A549 treated with dexamethasone at 1 μM for 4 hours (cell line): ENCODE measurements at places on chromosomes 2 and 18. TPM values are rescaled to one million over a fixed set of nuclear protein-coding genes. Genes with fewer than 3 reads are reported as not detected.

The RRM2 gene
- total RNA-seq, result 178 to 256 TPM (median 244 TPM) in 5 replicates

The TMEM200C gene
- total RNA-seq, result not detected in 5 replicates

The RTP5 gene
- total RNA-seq, result not detected in 5 replicates

The MYL12A gene
- 312 to 391 TPM (median 333 TPM) in 5 replicates for total RNA-seq

The TEKT4 gene
- total RNA-seq, result not detected in 5 replicates

The CHRNA1 gene
- total RNA-seq, result not detected in 5 replicates

The ARHGAP15 gene
- 0.14 TPM in 1 of 5 replicates, not detected in the others for total RNA-seq

The STAT1 gene
- 46.6 to 67.1 TPM (median 62.0 TPM) in 5 replicates for total RNA-seq

The FBLN7 gene
- total RNA-seq, result 0.32 to 0.78 TPM (median 0.57 TPM) in 5 replicates

The KIF3C gene
- total RNA-seq, result 35.0 to 46.5 TPM (median 44.2 TPM) in 5 replicates

The SIX2 gene
- 1.2 to 2.6 TPM (median 2.5 TPM) in 5 replicates for total RNA-seq

The FEV gene
- 0.20 TPM in 1 of 5 replicates, not detected in the others for total RNA-seq

The TOGARAM2 gene
- 0.15 to 0.27 TPM (median 0.21 TPM) in 4 of 5 replicates, not detected in the other for total RNA-seq

The SKOR2 gene
- total RNA-seq, result not detected in 5 replicates

The CRACDL gene
- 2.7 to 6.0 TPM (median 4.7 TPM) in 5 replicates for total RNA-seq

The ADAM17 gene
- 28.1 to 37.6 TPM (median 37.2 TPM) in 5 replicates for total RNA-seq

The SULT1C2 gene
- 0.33 to 0.65 TPM (median 0.41 TPM) in 5 replicates for total RNA-seq

The CAB39 gene
- total RNA-seq, result 50.0 to 70.9 TPM (median 64.7 TPM) in 5 replicates

The PLEKHH2 gene
- 1.3 to 3.1 TPM (median 2.2 TPM) in 5 replicates for total RNA-seq

The PID1 gene
- 4.2 to 4.6 TPM (median 4.3 TPM) in 5 replicates for total RNA-seq

The DSC1 gene
- not detected in 5 replicates for total RNA-seq

The TTR gene
- 0.11 to 0.13 TPM in 2 of 5 replicates, not detected in the others for total RNA-seq

The PLA2R1 gene
- total RNA-seq, result 1.7 to 2.7 TPM (median 2.2 TPM) in 5 replicates

The DSG2 gene
- total RNA-seq, result 45.6 to 69.2 TPM (median 64.0 TPM) in 5 replicates

The MSGN1 gene
- not detected in 5 replicates for total RNA-seq

The VPS54 gene
- total RNA-seq, result 13.9 to 17.4 TPM (median 16.2 TPM) in 5 replicates

The UGT1A5 gene
- total RNA-seq, result 0.06 TPM in 1 of 5 replicates, not detected in the others

The SH3RF3 gene
- 0.53 to 0.91 TPM (median 0.75 TPM) in 5 replicates for total RNA-seq

The LYG2 gene
- total RNA-seq, result not detected in 5 replicates

The CCDC88A gene
- 18.4 to 28.2 TPM (median 23.7 TPM) in 5 replicates for total RNA-seq

The AOX1 gene
- total RNA-seq, result 5.0 to 6.8 TPM (median 5.4 TPM) in 5 replicates

The NOTO gene
- 0.02 TPM in 3 of 5 replicates, not detected in the others for total RNA-seq

The CDH2 gene
- total RNA-seq, result 39.4 to 57.6 TPM (median 50.4 TPM) in 5 replicates

The GAREM1 gene
- 4.2 to 8.2 TPM (median 6.1 TPM) in 5 replicates for total RNA-seq

The STARD6 gene
- 0.21 TPM in 1 of 5 replicates, not detected in the others for total RNA-seq

The TTN gene
- total RNA-seq, result under 0.01 to 0.04 TPM (median 0.01 TPM) in 5 replicates

The OSBPL6 gene
- total RNA-seq, result 5.5 to 7.5 TPM (median 6.8 TPM) in 5 replicates

The NEU2 gene
- not detected in 5 replicates for total RNA-seq

The BMP10 gene
- not detected in 5 replicates for total RNA-seq

The SPDYA gene
- 0.14 to 0.28 TPM (median 0.26 TPM) in 4 of 5 replicates, not detected in the other for total RNA-seq

The CFAP65 gene
- total RNA-seq, result 0.21 to 0.27 TPM (median 0.22 TPM) in 5 replicates

The LIMS3 gene
- not detected in 5 replicates for total RNA-seq

The DNER gene
- total RNA-seq, result 9.1 to 14.0 TPM (median 10.9 TPM) in 5 replicates

The UGT1A6 gene
- total RNA-seq, result 1.2 to 1.9 TPM (median 1.4 TPM) in 5 replicates

The PXDN gene
- 12.3 to 21.6 TPM (median 20.2 TPM) in 5 replicates for total RNA-seq

The CGREF1 gene
- 7.2 to 8.1 TPM (median 7.8 TPM) in 5 replicates for total RNA-seq

The REG3A gene
- not detected in 5 replicates for total RNA-seq

The TRAF3IP1 gene
- total RNA-seq, result 12.5 to 17.3 TPM (median 15.9 TPM) in 5 replicates

The ICA1L gene
- 1.3 to 2.1 TPM (median 1.8 TPM) in 5 replicates for total RNA-seq

The ANKRD30B gene
- total RNA-seq, result not detected in 5 replicates

The FNDC4 gene
- 3.8 to 5.3 TPM (median 4.5 TPM) in 5 replicates for total RNA-seq

The BOK gene
- total RNA-seq, result 27.5 to 36.8 TPM (median 32.0 TPM) in 5 replicates

The AMER3 gene
- total RNA-seq, result not detected in 5 replicates

The C1GALT1C1L gene
- 2.1 to 2.4 TPM (median 2.3 TPM) in 5 replicates for total RNA-seq
